GM06990 (cell line): ENCODE measurements at places on chromosomes 6 and 20.

GRCh38 chr6:89199579-89199978 lies 17.6 kb downstream of the GABRR1 start:
- no peak for DNase-seq

- DNase-seq, result no peak
Measured at GRCh38 chr20:40646813-40647212, 42.2 kb downstream of the MAFB start.

DNA sequence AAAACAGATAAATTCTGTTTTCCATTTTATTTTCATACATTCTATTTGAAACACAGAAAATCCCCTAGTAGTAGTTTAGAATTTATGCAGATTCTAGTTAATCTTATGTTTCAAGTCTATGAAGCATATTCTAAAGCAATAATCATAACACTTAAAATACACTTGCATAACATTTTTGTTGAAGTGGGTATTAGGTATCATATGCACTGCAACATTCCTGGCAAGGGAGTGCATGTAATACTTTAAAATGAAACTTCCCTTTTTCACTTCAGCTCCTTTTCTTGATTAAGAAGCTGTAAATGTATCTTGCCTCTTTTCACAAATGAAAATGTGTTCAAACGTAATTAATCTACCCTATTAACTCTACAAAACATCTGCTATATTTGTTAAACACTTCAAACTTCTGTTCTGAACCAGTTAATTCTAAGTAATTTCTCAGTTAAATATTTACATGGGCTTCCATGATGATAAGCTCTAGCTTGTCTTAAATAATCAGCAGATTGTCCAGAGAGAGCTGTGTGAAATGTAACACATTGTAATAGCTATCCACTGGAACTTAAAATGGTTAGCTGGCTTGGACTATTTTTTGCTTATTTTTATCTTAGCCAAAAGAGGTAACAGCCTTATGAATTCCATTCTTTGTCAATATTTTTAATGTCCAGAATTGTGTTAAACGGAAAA lies 192.8 kb downstream of the COL19A1 start:
- DNase-seq, result no peak

GRCh38 chr6:1027109-1027794 lies 284.6 kb upstream of the FOXQ1 start:
- no peak for DNase-seq

GRCh38 chr6:147217840-147218404 lies 13.7 kb downstream of the STXBP5 start:
- DNase-seq, result no peak

DNA sequence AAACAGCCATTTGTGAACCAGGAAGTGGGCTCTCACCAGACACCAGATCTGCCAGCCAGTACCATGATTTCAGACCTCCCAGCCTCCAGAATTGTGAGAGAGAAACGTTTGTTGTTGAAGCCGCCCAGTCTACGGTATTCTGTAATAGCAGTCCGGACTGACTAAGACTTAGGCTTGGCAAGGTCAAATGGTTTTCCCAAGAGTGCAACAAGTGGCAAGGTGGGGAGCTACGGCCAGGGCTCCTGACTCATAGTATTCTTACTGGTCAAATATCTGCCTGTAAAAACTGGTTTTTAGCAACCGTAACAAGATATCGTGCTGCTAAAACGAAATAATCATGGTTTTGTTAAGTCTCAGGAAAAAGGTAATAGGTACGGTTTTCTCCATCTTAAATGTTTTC lies 37.8 kb downstream of the MCUR1 start:
- DNase-seq, result no peak

DNA sequence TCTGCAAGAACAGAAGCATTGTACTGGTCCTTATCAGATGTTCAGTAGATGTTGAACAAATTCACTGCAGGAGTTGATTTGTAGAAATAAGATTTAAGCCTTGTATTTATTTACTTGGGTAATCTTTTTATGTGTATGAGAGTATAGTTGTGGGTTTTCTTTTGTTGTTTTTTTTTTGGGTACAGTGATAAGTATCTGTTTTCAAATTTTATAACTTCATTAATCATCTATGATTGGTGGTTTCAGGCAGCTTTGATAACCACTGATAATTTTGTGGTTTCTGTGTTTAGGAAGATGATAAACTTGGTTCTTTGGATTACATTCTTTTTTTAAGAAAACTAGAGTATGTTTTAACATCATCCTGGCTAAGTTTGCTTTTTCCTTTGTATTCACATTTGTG lies 2.8 kb downstream of the AFDN start:
- no peak for DNase-seq

GRCh38 chr6:26366504-26366903 lies 1.5 kb downstream of the BTN3A2 start:
- DNase-seq, result no peak

DNA sequence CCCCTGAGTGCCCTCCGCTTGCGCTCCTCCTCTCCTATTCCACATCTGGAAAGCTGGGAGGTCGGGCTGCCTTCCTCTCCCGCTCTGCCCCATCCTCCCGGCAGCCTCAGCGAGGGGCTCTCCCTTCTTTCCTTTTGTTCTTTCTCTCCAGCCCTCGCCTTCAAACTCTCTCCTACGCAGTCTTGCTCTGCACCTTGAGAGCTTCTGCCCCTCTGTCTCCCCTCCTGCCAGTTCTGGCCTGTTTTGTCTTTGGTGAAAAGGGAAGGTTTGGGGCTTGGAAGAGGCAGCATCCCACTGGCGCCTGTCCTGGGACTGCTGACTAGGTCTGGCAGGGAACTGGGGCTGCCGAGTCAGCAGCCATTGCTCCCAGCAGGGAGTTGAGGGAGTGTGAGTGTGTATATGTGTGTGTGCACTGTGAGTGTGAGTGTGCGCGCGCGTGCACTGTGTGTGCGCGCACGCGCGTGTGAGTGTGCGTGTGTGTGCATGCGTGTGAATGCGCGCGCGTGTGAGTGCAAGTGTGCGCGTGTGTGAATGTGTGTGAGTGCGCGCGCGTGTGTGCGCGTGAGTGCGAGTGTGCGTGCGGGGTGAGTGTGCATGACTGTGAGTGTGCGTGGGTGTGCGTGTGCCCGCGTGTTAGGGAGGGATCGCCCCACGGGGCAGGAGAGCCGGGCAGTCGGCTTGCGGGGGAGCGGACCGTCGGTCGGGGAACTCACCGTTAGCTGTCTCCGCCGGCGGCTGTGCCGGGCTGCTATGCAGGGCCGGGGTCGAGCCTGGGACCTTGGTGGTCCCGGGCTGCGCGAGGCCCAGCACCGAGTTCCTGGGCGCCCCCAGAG lies 523 bp downstream of the CPXM1 start:
- DNase-seq, result no peak

- no peak for DNase-seq
Measured at GRCh38 chr20:24934101-24934661, 14.9 kb upstream of the CST7 start.

GRCh38 chr6:158589366-158589765 lies 29.5 kb downstream of the TMEM181 start:
- no peak for DNase-seq

GRCh38 chr20:36642136-36642535 lies 3.9 kb downstream of the SLA2 start:
- DNase-seq, result no peak

DNA sequence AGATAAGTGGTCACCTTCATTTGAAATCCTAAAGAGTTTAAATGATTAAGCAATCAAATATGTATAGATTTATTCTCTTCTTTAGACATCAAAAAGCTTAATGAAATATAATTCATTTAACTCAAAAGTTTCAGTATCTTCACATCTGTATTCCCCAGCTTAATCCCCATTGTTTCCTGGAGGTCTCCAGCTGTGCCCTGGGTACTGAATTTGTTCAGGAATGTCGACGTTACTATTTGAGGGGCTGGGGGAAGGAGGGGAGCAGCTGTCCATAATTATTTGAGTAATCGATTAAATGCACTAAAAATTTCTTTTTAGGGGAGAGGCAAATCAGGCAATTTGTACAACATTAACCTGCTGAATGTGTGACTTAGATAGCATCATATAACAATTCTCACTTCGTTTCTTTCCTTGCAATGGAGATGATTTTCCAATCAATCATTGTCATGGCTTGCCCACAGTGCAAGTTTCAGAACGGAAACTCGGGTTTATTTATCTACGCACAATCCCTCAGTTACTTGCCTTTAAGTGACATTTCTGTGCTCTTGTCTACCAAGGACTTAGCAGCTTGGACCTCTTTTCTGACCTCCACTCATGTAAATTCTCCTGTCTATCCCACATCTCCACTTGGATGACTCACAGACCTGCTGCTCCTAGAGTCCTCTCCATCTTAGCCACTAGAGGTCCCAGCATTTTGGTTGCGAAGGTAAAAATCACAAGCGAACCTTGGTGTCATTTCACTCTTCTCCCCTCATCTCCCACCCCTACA lies 3.9 kb downstream of the DOK5 start:
- no peak for DNase-seq

- no peak for DNase-seq
Measured at GRCh38 chr6:143621876-143622605, 55.7 kb upstream of the PHACTR2 start.

DNA sequence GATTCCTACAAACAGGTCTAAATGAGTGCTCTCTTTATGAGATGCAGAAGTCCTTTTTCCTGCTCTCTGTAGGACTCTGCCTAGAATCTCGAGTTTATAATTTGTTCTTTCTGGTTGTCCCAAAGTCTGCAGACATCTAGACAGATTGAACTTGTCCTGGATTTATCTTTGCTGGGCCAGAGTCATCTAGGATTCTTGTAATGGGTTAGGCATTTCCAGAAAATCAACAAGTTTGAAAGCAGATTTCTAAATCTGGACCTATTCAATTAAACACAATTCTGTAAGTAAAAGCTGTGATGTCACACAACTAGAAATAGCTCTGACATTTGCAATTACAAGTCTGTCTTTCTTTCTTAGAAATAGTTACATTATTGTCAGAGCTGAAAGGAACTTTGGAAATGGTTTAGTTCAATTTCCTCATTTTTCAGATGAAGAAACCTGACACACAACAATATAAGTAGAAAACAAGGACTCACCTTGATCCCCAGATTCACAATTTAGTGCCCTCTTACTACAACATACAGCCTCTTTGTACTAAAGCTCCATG lies 4.2 kb upstream of the RSPO3 start:
- DNase-seq, result no peak

DNA sequence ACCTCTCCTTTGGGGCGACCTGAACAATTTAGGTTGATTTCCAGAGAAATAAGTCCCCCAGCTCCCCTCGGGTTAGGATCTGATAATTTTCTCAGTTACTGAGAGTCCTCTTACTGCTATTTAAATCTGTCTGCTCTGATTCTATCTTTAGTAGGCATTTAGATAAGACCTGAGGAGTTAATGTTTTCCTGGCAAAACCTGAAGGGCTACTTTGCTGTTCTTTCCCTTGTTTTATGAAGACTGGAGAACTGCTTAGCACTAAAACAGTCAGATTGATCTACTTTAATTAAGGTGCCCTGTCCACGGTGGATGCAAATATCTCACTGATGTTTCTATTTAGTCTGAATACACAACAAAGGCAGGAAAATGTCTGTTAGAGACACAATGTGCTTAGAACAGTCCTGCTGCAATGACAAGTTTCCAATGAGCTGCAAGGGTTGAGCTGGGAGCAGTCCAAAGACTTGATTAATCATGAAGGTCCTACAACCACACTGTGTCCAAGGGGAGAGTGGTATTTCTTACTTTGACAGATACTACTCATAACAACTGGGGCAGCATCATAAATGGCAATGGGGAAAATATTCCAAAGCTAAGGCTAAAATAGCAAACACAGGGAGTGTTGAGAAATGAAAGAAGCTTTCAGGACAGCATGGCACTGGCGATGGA lies 15.7 kb downstream of the ADTRP start:
- DNase-seq, result no peak

DNA sequence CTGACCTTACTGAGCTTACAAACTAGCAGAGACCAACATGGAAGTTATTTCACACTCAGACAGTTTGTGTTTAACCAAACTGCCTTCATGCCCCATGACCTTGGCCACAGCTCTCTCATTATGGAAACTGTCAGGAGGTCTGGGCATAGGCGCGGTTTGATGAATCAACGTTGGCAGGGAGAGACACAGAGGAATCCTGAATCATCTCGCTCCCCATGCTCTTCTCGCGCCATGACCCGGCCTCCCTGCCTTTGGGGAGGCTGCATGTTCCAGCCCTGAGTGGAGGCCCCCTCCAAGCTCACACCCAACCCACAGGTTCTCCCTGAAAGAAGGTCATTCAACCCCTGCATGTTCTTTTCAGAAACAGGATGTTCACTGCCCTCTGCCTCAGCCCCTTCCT lies 15.9 kb upstream of the GDAP1L1 start:
- no peak for DNase-seq

DNA sequence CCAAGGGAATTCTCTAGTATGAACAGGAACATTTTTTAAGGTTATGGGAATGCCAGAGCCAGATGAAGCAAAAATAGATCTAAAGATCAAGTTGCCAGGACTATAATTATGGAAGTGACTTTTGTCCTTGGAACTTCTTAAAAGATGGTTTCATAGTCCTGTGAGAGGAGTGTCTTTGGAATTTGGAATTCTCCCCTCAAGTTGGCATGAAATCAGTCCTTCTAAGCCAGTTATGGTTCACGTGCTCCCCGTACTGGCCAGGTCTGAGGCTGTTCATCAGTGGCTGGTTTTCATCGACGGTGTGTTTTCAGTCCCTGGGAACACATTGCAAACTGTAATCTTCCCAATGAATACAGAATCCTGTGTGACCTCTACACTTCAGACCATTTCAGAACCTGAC lies 63.1 kb downstream of the VGLL2 start:
- no peak for DNase-seq

DNA sequence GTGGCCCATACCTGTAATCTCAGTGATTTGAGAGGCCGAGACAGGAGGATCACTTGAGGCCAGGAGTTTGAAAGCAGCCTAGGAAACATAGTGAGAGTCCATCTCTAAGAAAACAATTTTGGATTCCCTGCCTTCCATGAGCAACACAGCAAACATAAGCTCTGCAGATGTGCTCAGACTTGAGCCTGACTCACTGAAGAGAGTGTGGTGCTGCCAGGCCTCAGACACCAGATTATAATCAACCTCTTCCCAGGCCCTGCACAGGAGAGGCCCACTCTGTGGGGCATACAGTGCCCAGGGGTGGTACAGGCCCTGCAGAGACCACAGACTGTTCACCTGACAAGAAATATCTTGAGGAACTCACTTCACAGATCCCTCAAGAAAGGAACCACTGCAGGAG lies 19.9 kb downstream of the HLA-DPB1 start:
- DNase-seq, result no peak

GRCh38 chr20:53752971-53753879 lies 159.6 kb upstream of the ZNF217 start:
- DNase-seq, result no peak

DNA sequence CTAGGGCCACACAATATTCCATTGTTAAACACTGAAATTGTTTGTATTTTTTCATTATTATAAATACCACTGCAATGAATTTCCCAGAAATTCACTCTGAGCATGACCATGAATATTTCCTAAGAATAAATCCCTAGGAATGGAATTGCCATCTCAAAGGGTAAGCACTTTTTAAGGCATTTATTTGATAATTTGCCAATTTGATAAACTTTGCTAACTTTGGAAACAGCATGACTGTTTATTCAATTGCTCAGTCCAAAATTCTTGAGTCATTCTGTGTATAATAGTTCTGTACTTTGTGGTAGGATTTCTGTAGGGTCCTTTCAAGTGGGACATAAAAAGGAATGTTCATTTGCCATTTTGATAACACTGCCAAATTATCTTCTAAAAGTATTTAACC lies 44.2 kb upstream of the TOX2 start:
- DNase-seq, result no peak

- DNase-seq, result no peak
Measured at GRCh38 chr6:169969372-169970099, 218.1 kb downstream of the ERMARD start.

- DNase-seq, result peak; percentile 70
Measured at GRCh38 chr6:474453-475185, 83.1 kb downstream of the IRF4 start.

- DNase-seq, result no peak
Measured at GRCh38 chr20:61684136-61684535, 381.5 kb downstream of the TAF4 start.

- no peak for DNase-seq
Measured at GRCh38 chr6:167094436-167094819, 28.5 kb upstream of the CCR6 start.
